ENCODE measurements at places on chromosomes 3 and 15.
A peak's percentile ranks its signal among the peaks of the same experiment; 100 is the strongest.

- no peak for DNase-seq
Observed at GRCh38 chr3:51704511-51704950, 2.3 kb upstream of the GRM2 start.

GRCh38 chr3:128999102-128999501 lies 2.0 kb upstream of the EFCC1 start:
- DNase-seq = no peak

DNA sequence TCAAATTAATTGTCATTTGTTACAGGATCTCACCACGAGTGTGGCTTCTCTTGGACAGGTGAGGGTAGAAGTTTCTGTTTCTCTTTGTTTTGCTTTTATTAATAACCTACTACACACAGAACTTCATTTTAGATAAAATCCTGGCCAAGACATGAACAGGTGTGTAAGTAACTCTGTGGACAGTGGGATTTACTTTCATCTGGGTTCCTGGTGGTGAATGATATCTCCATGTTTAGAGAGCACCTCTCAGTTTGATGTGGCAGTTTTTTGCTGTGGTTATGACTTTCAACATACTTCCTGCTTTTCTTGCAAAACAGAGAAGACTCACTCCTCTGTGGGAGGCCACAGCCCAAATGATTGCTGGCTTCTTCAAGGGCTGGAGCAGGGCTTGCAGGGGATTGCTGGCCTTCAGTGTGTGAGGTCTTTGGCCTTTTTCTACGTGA lies 71.1 kb upstream of the XCR1 start:
- no peak for DNase-seq

DNA sequence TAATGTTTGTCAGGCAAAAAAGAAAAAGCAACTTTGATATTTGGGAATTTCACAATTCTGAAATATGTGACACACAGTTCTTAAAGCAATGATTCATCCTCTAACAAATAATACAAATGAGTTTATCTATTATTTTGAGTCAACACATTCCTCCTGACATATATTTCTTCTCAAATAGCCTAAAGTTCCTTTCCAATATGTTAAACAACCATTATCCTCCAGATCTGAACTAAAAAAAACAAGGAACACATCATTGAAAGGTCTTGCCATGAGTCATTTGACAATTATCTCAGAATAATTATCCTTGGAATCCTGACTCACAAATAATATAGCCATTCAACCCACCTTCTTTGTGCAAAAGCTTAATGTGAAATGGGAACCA lies 208.7 kb upstream of the CDIN1 start:
- DNase-seq = peak; percentile 13

DNA sequence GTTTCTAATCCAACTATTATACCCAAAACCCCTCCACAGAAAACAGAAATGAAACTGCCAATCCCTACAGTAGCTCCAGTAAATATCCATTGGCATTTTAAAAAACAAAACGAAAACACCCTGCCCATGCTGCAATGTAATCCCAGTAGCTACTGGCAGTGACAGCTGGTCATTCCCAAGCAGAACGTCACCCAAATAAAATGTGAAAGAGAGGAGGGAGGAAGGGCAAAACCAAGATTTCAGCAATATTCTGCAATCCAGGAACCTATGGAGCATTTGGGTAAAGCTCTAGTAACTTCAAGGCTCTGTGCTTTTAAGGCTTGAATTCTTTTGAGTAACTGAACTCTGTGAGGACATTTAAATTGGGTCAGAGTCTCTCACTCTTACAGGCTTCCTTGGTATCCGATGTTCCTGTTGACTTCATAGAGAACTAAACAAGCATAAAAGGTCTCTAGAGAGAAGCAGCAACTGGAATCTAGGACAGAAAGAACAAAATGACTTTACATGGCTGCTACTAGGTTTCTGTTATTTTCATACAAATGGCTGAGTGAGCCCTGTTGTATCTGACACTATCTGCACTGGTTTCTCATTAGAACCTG lies 136.2 kb downstream of the TNIK start:
- DNase-seq = no peak

DNA sequence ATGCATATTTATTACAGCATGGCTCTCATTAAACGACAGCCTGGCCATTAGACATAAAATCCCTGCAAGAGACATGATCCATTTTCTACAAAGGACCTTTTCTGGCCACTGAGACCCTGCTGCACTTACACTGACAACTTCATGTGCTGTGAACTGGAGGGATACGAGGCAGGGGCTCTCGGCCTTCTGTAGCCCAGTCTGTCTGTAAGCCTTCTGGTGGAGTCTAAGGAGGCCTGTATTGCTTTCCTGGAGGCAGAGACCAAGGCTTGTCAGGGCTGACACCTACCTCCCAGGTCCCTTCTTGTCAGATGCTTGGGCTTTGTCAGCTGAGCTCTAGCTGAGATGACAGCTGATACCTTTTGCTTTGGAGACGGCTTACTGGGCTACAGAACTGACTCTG lies 776.9 kb upstream of the ARPP21 start:
- DNase-seq = no peak

GRCh38 chr3:50111757-50112156 lies 23.0 kb downstream of the RBM5 start:
- no peak for DNase-seq

- DNase-seq = no peak
Observed at GRCh38 chr15:95131131-95131556, 899.8 kb downstream of the MCTP2 start.

DNA sequence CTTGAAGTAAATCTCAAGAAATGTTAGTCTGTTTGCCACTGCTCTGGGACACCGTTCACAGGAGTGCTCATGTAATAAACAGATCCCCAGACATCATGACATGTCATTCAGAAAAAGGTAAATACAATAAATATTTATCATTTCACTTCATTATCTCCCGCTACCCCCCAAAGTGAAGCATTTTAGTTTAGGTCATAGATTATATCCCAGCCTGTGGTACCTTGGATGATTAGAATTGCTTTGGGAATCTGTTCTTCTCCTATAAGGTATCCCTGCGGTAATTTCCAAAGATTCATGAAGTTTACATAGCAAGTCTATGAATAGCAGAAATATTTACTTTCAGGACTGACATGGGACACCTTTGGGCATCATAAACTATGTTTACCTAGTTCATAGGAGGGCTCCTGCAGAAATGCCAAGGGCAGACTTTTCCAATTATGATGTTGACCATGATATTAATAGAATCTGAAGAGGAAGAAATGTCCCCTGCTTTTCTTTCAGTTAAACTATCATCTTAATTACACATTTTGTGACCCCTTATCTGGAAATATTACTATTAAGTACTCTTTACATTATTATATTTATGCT lies 268.0 kb downstream of the NAALADL2 start:
- DNase-seq = no peak

- DNase-seq = no peak
Observed at GRCh38 chr3:11470031-11470853, 173.5 kb downstream of the VGLL4 start.

DNA sequence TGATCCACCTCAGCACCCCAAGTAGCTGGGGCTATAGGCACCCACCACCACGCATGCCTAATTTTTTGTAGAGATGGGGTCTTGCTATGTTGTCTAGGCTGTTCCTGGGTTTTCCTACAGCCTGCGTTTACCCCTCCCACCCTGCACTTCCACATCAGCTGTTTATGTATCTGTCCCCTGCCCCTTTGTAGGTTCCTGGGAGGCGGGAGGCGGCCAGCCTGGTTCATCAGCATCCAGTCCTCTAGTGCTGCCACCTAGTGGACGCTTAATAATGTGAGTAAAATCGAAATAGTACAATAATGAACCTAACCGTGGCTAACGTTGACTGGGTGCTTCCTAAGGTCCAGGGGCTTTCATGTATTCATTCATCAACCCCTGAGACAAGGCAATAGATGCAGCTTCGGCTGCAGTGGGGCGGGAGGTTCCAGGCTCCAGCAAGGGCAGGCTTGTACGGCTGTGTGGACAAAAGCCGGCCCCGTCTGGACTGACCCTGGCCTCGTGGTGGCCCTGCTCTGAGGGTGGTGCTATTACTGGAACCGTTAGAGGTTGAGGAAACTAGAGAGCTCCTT lies 1.2 kb upstream of the LCTL start:
- DNase-seq = peak; percentile 82

- no peak for DNase-seq
Observed at GRCh38 chr3:74676-75243, 121.8 kb upstream of the CHL1 start.

DNA sequence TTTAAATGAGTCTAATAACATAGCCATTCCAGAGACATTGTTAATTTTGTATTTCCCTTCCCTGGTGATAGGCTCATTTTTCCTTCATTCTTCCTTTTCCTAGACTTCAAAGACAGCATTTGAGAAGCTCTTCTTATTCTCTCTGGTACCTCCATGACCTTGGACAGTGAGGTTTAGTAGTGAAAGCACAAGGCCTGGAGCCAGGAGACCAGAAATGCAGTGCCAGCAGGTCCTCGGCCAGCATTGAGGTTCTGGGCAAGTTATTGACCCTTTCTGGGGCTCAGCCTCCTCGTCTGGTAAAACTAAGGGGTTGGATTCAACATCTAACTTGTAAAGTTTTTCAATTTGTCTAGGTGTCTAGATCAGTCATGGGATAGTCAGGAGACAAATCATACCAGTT lies 146.9 kb downstream of the SV2B start:
- no peak for DNase-seq

DNA sequence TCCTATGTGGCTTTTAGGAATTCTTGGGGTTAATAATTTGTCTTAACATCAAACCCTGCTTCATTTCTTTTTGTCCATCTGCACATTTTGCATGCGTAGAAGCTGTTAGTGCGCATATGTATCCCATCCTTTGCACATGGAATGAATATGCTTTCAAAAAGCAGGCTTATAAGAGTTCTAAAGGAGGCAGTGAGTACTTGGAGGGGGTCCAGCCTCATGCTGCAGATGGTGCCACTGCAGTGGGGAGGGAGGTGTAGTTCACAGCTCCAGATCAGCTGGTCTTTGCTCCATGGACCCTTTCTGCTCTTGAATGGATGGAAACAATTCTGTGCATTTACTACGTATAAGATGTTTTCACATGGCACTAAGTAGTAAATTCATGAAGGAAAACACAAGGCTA lies 20.7 kb upstream of the SSR3 start:
- no peak for DNase-seq

GRCh38 chr3:11306817-11307589 lies 34.8 kb downstream of the ATG7 start:
- DNase-seq = no peak

- DNase-seq = peak; percentile 9
Observed at GRCh38 chr15:71325481-71325880, 210.2 kb downstream of the THSD4 start.

DNA sequence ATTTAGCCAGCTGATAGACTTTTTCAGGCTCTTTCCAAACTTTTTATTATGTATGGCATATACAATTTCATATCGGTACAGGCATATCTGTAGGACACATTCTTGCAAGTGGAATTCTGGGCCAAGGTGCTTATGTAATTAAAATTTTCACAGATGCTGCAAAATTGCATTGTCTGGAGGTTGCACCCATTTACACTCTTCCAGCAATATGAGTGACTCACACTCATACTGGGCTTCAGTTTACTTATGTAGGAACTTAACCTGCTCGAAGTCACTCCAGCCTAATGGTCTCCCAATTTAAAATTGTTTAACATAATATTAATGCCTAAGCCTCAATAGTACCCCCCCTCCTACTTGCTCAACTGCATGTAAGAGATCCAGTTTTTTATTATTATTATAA lies 11.2 kb upstream of the SEC62 start:
- DNase-seq = no peak

GRCh38 chr15:29942143-29942542 lies 119.9 kb upstream of the TJP1 start:
- no peak for DNase-seq
